Activated naive CD4-positive, alpha-beta T cell (primary cell): ENCODE measurements at places on chromosomes 3 and 15.

DNA sequence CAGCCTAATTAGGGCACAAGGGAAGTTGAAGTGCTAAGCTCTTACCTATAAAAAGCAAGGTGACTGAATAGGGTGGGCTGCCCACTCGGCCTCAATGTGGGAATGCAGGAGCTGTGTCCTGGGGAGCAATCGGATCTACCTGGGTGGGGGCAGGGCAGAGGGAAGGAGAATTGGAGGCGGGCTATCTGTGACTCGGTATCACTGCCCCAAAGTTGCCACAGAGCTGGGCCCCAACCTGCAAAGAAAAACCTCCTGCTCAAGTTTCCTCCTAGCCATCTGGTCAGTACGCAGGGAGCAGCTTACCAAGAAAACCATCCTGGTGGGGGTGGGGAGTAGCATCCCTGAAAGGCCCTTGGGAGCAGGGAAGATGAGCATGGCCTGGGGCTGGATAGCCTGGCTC lies 10.7 kb downstream of the CIB2 start:
- no peak for DNase-seq

GRCh38 chr3:197021231-197021630 lies 8.4 kb downstream of the MELTF start:
- DNase-seq, result no peak

DNA sequence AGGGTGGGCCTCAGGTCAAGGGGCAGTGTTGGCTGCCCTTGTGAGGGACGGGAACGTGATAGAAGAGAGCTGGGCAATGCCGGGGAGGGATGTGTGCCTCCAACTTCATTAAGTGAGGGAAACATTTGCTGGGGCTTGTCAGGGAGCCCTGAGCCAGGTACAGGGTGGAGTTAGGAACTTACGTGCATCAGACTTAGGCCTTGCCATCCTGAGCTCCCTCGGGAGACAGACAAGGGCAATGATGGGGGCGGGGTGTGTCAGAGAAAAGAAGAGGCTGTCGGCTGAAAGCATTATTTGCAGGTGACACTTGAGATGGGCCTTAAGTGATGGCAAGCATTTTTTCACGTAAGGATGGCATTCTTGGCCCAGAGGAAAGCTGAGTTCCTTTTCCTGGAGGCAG lies 1.6 kb downstream of the FAM131A start:
- no peak for DNase-seq

- no peak for DNase-seq
Measured at GRCh38 chr3:24287755-24288450, 206.7 kb downstream of the THRB start.

GRCh38 chr3:107969525-107969924 lies 121.3 kb downstream of the CD47 start:
- no peak for DNase-seq

- no peak for DNase-seq
Measured at GRCh38 chr3:171783086-171783485, 27.2 kb downstream of the PLD1 start.

DNA sequence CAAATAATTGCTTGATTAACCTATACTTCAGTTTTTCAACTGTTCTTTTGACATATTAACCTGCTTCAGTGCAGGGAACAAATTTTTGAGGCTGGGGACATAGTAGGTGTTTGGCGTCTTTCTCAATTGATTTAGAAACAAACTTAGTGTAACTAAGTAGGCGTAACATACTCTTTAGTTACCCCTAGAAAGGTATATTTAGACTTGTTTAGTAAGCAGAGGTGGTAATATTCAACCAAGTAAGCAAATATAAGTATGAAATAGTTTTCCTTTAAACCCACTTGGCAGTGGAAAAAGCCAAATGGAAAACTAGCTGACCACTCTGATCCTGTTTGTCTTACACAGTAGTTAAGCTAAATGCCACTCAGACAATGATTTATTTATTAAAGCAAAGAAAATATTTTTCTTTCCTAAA lies 113.2 kb downstream of the MBNL1 start:
- DNase-seq, result no peak

- no peak for DNase-seq
Measured at GRCh38 chr3:178895178-178895789, 176.3 kb downstream of the ZMAT3 start.

GRCh38 chr3:127002195-127003174 lies 19.6 kb downstream of the PLXNA1 start:
- DNase-seq, result no peak

GRCh38 chr3:12611117-12611516 lies 52.8 kb downstream of the RAF1 start:
- no peak for DNase-seq

DNA sequence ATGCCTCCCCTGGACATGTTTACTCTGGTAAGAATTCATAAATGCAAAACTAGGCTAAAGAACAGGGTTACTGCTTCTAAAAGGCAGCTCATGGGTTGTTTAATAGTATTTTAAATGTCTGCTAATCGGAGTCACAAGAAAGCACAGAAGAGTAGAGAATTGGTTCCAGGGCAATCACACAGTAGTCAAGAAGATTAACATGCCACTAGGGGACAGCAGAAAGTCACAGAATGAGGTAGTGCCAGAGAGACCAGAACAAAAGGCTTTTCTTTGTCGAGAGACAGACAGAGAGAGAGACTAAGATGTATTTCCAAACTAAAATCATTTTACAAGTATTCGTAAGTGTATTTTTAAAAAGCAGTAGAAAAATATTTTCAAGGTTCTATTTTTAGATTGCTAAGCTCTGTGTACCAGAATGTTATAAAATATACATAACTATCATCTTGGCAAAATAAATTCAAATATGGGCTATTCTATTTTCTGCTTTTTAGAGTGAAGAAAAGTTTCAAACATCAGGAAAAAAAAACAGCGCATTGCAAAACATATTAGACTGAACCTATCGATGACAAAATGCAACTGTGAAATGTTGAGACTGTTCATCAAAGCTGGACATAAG lies 78.3 kb upstream of the CDIN1 start:
- no peak for DNase-seq

- no peak for DNase-seq
Measured at GRCh38 chr3:30372837-30373236, 233.6 kb upstream of the TGFBR2 start.

DNA sequence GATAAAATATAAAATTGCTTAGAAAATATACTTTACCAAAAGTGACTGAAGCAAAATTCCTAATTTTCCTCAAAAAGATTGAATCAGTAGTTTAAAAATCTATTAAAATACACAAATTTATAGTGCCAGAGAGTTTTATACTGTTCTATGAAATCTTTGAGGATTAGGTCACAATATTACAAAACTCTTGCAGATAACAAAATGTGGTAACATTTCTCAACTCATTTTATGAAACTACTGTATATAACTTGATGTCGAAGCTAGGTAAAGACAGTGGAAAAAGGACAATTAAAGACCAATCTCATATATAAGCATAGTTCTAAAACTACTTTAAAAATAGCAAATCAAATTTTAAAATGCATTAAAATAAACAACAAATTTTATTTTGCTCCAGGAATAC lies 15.9 kb downstream of the VEPH1 start:
- DNase-seq, result no peak

DNA sequence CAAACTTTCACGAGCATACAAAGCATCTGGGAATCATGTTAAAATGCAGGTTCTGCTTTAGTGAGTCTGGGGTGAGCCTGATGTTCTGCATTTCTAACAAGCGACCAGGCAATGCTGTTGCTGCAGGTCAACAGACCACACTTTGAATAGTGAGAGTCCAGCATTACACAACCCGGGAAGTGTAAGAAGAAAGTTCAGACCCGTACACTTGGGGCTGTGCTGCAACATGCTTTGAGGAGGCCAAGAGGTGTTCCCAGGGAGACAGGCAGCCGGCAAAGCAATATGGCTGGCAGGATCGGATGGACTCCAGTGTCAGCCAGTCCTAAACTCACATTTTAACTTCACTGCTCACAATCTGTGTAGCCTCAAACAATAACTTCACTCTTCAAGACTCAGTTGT lies 134.2 kb downstream of the LIPC start:
- DNase-seq, result no peak

DNA sequence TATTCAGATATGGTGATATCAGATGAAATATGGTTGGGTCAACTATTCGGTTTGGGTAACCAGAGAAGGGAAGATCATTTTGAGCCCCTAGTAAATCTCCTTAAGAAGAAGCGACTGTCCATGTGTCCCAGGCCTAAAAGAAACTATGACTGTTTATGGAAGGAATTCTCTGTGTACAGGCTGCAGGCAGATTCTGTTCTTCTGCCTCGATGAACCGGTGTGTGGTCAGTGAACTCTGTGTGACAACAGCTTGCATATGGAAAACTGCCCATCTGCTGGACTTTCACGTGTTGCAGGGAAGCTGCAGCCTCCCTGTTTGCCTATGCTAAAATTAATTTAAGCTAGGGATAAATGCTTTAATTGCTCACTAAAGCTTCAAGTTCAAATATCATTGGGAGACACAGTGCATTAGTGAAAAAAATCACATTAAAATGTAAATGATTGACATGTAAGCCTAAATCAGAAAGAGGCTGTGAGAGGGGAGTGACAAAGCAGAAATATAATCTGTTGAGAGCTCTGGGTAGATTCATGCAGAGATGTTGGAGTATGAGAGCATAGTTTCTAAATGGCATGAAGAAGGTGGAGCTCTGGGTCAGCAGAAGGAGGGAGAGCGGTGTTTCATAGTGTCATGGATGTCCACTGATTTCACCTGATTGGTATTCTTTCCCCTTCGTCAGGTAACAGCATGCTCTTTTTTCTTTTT lies 65.4 kb upstream of the PFN2 start:
- DNase-seq, result no peak

DNA sequence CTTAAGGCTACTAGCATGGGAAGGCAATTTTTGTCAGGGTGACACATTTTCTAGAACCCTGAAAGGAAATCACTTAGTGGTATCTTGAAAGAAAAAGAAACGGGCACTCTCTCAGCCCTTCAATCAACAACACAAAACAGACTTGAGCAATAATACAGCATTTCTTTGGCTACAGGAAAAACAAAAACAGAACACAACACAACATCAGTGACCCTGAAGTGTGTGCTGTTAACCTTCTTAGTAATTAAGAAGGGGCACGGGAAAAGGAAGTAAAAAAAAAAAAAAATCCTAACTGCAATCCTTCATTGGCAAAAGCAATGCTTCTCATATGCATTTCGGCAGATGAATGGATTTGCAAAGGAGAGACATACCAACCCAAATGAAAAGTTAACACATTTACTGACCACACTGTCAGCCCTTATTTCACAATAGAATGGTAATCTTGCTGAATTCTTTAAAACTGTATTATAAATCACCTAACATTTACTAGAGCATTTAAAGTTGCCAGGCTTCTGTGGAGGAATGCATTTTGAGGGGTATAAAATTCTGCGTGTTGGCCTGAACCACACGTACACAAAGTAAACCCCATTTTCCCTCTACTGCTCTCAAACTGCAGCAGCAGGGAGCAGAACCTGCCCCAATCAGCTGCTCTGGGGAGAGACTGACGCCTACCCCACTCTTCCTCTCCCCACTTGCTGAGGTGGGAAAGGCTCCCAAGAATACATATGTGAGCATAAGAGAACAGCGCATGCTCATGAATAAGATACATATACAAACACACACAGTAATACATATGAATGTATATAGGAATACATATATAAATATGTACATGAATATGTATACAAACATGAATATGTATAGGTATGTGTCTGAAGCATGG lies 198.5 kb downstream of the FOXP1 start:
- no peak for DNase-seq

DNA sequence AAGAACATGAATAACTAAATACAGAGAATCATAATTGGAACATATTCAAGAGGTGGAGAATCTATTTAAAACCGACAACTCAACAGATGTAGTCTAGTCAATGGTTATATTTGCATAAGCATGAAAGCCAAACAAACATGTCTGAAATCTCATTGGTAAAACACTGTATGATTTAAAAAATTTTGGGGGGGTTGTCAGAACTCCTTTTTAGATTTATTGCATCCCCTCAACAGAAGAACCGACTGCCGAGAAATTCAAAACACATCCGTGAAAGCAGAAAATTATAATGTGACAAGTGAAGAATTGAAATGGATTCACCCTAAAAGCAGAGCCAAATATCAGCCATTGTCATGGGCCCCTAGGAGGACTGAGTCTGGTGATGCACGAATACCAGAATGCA lies 633.4 kb upstream of the KCNMB2 start:
- DNase-seq, result no peak

DNA sequence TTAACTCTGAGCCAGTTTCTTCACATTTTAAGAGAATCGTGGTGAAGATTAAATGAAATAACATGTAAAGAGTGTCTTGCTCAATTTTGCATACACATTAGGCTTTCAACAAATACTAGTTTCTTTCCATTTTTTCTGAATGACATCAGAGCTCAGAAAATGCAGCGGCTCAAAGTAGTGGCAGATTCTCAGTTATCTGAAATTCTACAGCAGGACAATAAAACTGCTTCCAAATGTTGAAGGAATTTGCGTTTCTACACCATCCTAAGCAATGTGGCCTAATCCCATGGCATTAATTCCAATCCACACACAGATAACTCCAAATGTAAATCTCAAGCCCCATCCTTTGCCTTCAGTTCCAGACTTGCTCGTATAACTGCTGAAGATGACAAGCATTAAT lies 115.8 kb downstream of the PLCH1 start:
- DNase-seq, result no peak

DNA sequence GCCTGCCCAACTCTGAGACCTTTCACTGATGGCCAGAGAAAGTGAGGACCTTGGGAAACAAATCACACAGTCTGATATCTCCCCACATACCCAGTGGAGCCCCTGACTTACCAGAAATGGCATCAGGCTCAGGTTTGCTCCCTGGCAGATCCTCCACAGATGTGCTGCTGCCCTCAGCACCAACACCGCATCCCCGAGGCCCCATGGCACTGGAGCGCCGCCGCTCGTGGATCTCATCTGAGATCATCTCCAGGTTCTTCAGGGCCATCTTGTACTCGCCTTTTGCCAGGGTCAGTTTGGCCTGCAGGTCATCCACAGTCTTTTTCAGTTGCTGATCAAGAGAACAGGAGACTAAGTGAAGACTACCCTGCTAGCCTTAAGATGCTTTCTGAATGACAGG lies 52.7 kb downstream of the CAPN7 start:
- no peak for DNase-seq

DNA sequence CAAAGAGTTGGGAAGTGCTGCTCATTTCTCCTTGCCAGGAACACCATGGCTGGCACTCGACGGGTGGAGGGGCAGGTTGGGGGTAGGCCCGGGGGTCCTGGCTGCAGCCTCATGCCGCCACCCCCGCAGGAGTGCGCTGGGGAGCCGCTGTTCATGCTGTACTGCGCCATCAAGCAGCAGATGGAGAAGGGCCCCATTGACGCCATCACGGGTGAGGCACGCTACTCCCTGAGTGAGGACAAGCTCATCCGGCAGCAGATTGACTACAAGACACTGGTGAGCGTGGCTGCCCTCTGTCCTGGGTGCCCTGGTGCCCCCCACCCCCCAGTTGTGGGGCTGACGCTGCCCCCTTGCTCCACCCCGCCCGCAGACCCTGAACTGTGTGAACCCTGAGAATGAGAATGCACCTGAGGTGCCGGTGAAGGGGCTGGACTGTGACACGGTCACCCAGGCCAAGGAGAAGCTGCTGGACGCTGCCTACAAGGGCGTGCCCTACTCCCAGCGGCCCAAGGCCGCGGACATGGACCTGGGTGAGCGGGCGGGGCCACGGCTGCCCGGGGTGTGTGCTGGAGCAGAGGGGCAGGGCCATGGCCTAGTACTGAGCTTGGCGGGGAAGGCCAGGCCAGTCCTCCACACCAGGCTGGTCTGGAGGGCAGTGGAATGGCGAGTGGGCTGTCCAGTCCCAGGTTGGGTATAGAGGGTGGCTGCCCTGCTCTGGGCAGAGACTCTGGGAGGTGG lies 45.1 kb downstream of the PLXNA1 start:
- DNase-seq, result no peak

- no peak for DNase-seq
Measured at GRCh38 chr3:149464542-149465328, 9.8 kb upstream of the TM4SF4 start.
